H1 (cell line): ENCODE measurements at places on chromosomes 11 and 22.

DNA sequence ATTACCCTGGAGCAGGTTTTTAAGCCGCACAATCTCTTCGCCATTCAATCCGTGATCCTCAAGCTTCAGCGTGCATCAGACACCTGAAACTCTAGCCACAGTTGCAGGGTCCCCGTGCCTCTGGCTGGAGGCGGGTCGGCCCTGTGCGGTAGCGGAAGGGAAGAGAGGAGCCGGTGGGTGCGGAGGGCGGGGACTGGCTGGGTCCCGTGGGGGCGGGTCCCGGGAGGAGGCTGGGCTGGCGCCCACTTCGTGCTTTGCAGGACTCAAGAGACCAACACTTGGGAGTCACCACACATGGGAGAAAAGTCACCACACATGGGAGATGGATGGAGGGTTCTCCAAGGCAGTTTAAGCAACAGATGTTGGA, 772 bp downstream of the C22orf15 start:
- DNase-seq: peak; percentile 76
- peaks cover 26% of the 10 kb centered on the region for H3K4me1 ChIP-seq
- H3K4me3 ChIP-seq: peak overlapping the region; percentile 48

GRCh38 chr22:23431337-23432072, 148.6 kb downstream of the IGLL1 start:
- no peaks in the 10 kb centered on the region; the same call in 1 of the 2 replicates for H3K27me3 ChIP-seq
- no peaks in the 10 kb centered on the region for H3K4me1 ChIP-seq
- H3K27ac ChIP-seq: no peak overlapping the region
- H3K36me3 ChIP-seq: no peaks in the 10 kb centered on the region
- no peak for DNase-seq
- no peak overlapping the region for H3K4me3 ChIP-seq

DNA sequence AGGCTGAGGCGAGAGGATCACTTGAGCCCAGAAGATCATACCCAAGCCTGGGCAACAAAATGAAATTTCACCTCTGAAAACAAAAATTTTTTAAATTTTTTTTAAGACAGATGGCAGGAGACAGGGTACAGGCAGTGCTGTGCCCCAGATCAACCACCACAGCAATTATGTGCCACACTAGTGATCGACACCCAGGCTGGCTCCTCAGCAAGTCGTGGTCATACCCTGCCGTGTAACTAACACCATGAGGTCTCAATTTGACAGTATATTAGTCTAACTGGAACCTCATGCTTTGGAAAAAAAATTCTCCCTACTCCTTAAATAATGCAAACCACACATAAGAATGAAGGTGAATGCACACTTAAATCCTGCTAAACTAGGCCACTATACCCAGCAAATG, 8.3 kb downstream of the SF3A1 start:
- H3K36me3 ChIP-seq: peaks cover 29% of the 10 kb centered on the region
- no peaks in the 10 kb centered on the region for H3K4me1 ChIP-seq
- no peak overlapping the region for H3K27ac ChIP-seq
- H3K4me3 ChIP-seq: no peak overlapping the region
- H3K27me3 ChIP-seq: no peaks in the 10 kb centered on the region

- H3K27me3 ChIP-seq: peaks cover 3% of the 10 kb centered on the region; the same call in 1 of the 2 replicates
- H3K36me3 ChIP-seq: no peaks in the 10 kb centered on the region
- no peak overlapping the region for H3K4me3 ChIP-seq
- H3K27ac ChIP-seq: no peak overlapping the region
- no peaks in the 10 kb centered on the region for H3K4me1 ChIP-seq
Measured at GRCh38 chr11:16001044-16001568, 355.2 kb downstream of the SOX6 start.

DNA sequence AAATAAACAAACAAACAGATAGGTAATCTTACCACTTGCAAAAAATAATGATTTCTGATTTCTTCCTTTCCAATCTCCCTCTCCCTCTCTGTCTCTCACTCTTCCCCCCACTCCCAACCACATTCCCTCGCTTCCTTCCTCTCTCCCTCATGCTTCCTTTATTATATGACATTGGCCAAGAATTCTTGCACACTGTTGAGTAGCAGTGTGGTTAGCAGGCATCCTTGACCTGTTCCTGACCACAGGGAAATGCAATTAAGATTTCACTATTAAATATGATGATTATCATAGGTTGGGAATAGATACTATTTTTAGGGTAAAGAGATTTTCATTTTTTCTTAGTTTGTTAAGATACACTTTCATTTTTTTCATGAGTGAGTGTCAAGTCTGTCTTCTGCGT, 14.7 kb upstream of the PLAAT4 start:
- H3K27ac ChIP-seq: no peak overlapping the region
- no peaks in the 10 kb centered on the region for H3K27me3 ChIP-seq
- no peaks in the 10 kb centered on the region for H3K36me3 ChIP-seq
- no peaks in the 10 kb centered on the region for H3K4me1 ChIP-seq

- no peaks in the 10 kb centered on the region for H3K4me1 ChIP-seq
- DNase-seq: no peak
- no peaks in the 10 kb centered on the region for H3K36me3 ChIP-seq
- H3K4me3 ChIP-seq: no peak overlapping the region
- H3K27me3 ChIP-seq: no peaks in the 10 kb centered on the region
Measured at GRCh38 chr11:112265659-112266409, 5.2 kb upstream of the PLET1 start.

DNA sequence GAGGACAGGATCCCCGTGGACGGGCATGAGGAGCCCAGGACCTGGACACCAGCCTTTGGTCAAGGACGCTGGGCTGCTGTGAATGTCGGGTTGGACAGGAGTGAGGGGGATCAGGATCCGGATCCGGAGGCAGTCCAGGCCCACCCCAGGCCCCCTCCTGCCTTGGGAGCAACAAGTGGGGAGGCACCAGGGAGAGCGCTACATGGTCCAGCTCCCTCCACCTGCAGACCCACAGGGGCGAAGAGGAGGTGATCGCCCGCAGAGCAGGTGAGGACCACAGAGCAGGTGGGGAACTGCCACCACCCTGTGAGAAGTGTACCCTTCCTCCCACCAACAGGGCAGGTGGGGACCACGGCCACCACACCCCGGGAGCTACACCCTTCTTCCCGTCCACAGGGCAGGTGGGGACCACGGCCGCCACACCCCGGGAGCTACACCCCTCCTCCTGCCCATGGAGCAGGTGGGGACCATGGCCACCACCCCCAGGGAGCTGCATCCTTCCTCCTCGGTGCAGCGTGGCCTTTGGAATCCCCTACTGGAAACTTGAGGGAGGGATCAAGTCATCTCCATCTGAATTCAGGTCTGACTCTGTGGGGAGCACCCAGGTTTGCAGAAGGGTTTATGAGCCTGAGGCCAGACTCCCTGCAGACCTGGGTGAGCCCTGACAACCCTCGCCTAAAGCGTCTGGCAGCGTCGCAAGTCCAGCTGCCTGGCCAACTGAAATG, 141.0 kb downstream of the BRD1 start:
- H3K36me3 ChIP-seq: no peaks in the 10 kb centered on the region
- H3K4me1 ChIP-seq: no peaks in the 10 kb centered on the region
- no peak overlapping the region for H3K27ac ChIP-seq
- no peaks in the 10 kb centered on the region for H3K27me3 ChIP-seq

GRCh38 chr11:116615211-116615865, 157.4 kb downstream of the BUD13 start:
- H3K36me3 ChIP-seq: no peaks in the 10 kb centered on the region
- no peak overlapping the region for H3K27ac ChIP-seq

- H3K27me3 ChIP-seq: no peaks in the 10 kb centered on the region
- no peak for DNase-seq
- no peaks in the 10 kb centered on the region for H3K36me3 ChIP-seq
- H3K4me3 ChIP-seq: no peak overlapping the region
Measured at GRCh38 chr11:48341466-48341865, 16.7 kb downstream of the OR4C3 start.

GRCh38 chr22:49999946-50000586, 12.5 kb downstream of the IL17REL start:
- H3K27ac ChIP-seq: no peak overlapping the region
- H3K4me3 ChIP-seq: peak overlapping the region; percentile 53
- DNase-seq: peak; percentile 82

GRCh38 chr11:58222721-58223120, 6.0 kb downstream of the OR10Q1 start:
- H3K4me1 ChIP-seq: no peaks in the 10 kb centered on the region
- no peaks in the 10 kb centered on the region for H3K36me3 ChIP-seq
- no peaks in the 10 kb centered on the region for H3K27me3 ChIP-seq
- DNase-seq: no peak

- no peak overlapping the region for H3K4me3 ChIP-seq
- no peaks in the 10 kb centered on the region; the same call in 1 of the 2 replicates for H3K4me1 ChIP-seq
- DNase-seq: no peak
- no peak overlapping the region for H3K27ac ChIP-seq
- no peaks in the 10 kb centered on the region; the same call in 1 of the 2 replicates for H3K36me3 ChIP-seq
Measured at GRCh38 chr11:27663326-27663725, 36.9 kb downstream of the BDNF start.

DNA sequence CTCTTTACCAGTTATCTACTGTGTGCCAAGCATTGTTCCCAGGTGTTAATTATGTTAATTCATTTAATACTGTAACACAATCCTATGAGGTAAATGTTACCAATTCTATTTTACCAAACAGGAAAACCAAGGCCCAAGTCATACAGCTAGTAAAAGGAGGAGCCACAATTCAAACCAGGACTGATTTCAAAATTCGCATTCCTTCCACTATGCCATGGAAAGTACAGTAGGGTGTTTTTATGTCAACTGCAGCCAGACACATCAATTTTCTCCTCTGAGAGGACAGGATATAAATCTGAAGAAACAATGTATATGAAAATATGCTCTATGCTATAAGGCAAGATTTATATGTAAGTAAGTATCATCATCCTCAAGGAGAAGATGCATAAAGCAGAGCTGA, 104.3 kb downstream of the RPL27A start:
- no peaks in the 10 kb centered on the region for H3K36me3 ChIP-seq
- no peak overlapping the region for H3K4me3 ChIP-seq
- H3K27ac ChIP-seq: no peak overlapping the region
- no peaks in the 10 kb centered on the region for H3K27me3 ChIP-seq
- peaks cover 4% of the 10 kb centered on the region; the same call in 1 of the 2 replicates for H3K4me1 ChIP-seq

- no peaks in the 10 kb centered on the region for H3K27me3 ChIP-seq
- H3K4me1 ChIP-seq: peaks cover 2% of the 10 kb centered on the region; the same call in 1 of the 2 replicates
- no peaks in the 10 kb centered on the region for H3K36me3 ChIP-seq
- no peak overlapping the region for H3K27ac ChIP-seq
Measured at GRCh38 chr11:58923300-58923788, 15.9 kb upstream of the GLYATL1 start.

DNA sequence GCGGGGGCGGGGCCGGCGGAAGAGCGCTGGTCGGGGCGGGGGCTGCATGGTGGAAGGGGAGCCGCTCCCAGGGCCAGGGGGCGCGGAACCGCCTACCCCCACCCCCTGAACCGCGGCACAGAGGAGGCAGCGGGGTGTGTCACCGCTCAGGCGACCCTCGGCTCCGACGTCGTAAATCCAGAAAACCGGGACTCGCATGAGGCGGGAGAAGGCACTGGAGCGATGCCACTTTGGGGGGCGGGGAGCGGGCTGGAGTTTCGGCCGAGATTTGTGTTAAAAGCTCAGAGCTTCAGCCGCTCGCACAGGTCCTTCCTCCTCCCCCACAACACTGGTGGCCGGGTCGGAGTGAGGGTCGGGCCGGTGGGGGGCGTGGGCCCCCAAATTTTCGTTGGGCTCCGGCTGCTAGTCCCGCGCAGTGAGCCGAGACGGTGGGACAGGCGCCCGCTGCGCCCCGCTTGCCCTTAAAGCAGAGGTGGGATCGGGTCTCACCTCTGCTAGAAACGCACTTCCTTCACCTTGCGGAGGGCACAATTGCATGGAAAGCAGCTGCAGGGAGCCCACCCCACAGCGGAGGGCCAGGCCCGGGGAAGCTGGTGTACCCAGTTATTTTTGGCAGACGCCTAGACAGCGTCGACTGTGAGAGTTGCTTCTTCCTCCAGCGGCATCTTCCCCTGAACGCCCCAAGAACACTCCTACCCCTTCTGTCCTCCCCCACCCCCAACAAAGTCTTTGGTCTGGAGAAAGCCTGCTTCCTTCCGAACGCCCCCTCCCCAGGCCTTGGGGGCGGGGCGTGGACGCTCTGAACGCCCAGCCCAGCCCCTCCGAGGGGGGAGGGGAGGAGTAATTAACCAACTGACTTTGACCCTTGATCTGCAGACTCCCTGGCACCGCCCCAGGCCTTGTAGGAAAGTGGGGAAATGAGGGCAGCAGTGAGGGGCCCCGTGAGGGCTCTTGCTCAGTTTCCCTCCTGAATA, 1.1 kb downstream of the OVOL1 start:
- peak overlapping the region; percentile 63 for H3K4me3 ChIP-seq
- peak; percentile 80 for DNase-seq
- no peak overlapping the region for H3K27ac ChIP-seq

- no peak overlapping the region for H3K27ac ChIP-seq
- peaks cover 7% of the 10 kb centered on the region; the same call in 1 of the 2 replicates for H3K4me1 ChIP-seq
- no peak for DNase-seq
- H3K36me3 ChIP-seq: no peaks in the 10 kb centered on the region
- no peaks in the 10 kb centered on the region for H3K27me3 ChIP-seq
Measured at GRCh38 chr22:24466716-24467328, 28.3 kb upstream of the UPB1 start.

GRCh38 chr11:772429-773390, 4.6 kb downstream of the GATD1 start:
- no peak overlapping the region for H3K4me3 ChIP-seq
- no peaks in the 10 kb centered on the region for H3K27me3 ChIP-seq
- no peak for DNase-seq
- peaks cover 3% of the 10 kb centered on the region for H3K4me1 ChIP-seq

GRCh38 chr11:116177521-116178210, 595.1 kb downstream of the BUD13 start:
- no peaks in the 10 kb centered on the region for H3K36me3 ChIP-seq
- H3K27me3 ChIP-seq: no peaks in the 10 kb centered on the region
- peak; percentile 43 for DNase-seq
- H3K4me3 ChIP-seq: no peak overlapping the region

- no peak for DNase-seq
- H3K36me3 ChIP-seq: peaks cover 76% of the 10 kb centered on the region
- H3K4me3 ChIP-seq: no peak overlapping the region
- H3K27me3 ChIP-seq: no peaks in the 10 kb centered on the region
- H3K27ac ChIP-seq: no peak overlapping the region
Measured at GRCh38 chr11:27384227-27384626, 21.2 kb upstream of the CCDC34 start.

DNA sequence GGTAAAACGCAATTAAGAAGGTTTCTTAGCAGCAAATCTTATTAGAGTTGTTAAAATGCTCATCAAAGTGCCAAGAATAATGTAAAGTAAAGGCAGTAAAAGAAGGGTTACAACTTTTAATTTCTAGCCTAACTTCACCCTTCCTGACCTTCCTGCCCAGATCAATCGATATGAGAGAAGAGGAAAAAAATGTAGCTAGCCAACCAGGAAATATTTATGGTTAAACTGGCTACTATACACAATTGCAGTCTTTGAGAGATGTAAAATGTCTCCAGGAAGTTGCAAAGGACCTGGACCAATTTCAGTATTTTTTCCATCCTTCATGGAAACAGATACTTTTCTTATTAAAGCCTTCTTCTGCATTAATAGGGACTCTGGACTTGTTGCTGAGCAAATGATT, 141.8 kb upstream of the CCDC90B start:
- H3K36me3 ChIP-seq: no peaks in the 10 kb centered on the region
- H3K27ac ChIP-seq: no peak overlapping the region

DNA sequence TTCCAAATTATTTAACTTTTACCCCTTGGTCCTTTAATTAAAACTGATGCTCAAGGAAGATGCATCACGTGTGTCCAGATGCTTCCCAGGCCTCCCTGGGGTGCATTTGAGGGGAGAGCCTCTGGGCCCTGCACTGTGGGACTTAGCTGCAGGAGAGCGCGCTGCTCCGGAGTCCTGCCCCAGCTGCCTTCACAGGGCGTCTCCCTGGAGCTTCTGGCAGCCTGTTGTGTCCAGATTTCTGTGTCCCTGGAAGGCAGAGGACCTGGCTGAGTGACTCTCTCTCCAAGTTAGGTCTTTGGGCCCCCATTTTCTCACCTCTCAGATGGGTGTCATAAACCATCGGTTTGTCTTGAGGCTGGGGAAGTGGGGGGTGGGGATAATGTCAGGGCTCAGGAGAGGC, 3.0 kb downstream of the ARHGAP8 start:
- DNase-seq: no peak
- peaks cover 4% of the 10 kb centered on the region for H3K27me3 ChIP-seq
- H3K27ac ChIP-seq: no peak overlapping the region
- H3K4me1 ChIP-seq: peaks cover 14% of the 10 kb centered on the region
- no peaks in the 10 kb centered on the region for H3K36me3 ChIP-seq
- H3K4me3 ChIP-seq: peak overlapping the region; percentile 51
